Upper lobe of left lung (tissue), 6 donors: ENCODE measurements at places on chromosomes 13 and 19.

DNA sequence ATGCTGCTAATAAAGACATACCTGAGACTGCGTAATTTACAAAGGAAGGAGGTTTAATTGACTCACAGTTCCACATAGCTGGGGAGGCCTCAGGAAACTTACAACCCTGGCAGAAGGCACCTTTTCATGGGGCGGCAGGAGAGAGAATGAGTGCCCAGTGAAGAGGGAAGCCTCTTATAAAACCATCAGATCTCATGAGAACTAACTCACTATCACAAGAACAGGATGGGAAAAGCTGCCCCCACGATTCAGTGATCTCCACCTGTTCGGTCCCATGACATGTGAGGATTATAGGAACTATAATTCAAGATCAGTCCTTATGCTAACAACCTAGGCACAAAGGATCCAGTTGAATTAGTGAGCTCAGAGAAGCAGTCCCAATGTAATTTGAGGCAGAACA lies 59.4 kb downstream of the GPC6 start:
- DNase-seq: no peak

DNA sequence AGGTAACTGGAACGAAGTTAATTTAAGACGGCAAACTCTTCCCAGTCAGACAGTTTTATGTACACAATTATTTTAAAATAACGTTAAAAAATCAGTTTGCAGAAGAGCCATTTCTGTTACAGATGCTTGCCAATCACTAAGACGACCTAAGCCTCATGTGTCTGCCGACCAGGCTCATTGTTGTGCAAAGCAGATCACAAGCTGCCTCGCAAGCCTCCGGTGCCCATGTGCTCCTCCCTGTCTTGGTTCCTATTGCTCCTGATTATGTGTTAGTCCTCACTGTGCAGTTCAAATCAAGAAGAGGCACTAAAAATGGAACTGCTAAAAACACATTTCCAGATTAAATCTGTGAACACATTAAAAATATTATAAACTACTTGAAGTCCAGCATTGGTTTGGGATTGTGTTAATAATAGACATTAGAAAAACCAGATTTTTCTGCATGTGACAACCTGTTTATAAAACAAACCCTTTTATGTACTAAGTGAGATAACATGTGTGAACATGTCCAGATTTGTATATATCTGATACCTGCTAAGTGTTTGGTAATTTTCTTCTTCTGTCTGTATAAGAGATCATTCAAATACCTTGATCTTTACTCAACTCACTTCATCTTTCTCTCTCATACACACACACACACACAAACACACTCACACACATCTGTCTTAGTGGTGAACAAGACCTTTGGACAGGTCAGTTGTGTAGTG lies 81.9 kb upstream of the SLC15A1 start:
- no peak for DNase-seq

GRCh38 chr19:11242864-11243797 lies 3.7 kb downstream of the ANGPTL8 start:
- peak; percentile 97 for DNase-seq

- DNase-seq: no peak
These were observed 58.6 kb downstream of the WASF3 start for GRCh38 chr13:26616126-26616525.

GRCh38 chr19:38194061-38194701 lies 29.8 kb downstream of the DPF1 start:
- DNase-seq: no peak

DNA sequence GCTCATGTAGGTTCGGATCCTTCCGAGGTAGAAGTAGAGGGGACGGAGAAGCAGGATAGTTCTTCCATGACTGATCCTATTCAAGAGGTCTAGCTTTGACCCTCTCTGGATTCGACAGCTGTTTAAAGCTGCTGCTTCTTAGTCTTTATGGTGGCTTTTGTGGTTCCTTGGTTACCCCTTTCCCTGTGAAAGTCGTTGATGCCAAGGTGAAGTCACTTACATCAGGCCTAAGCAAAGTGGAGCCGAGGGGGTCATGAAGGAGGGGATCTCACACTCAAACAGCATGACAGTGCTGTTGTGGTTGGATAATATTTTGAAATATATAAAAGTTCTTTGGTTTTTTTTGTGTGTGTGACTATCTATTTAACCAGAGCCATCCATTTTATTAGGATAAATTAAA lies 8.1 kb downstream of the CCDC70 start:
- no peak for DNase-seq

- DNase-seq: no peak
These were observed 101.2 kb downstream of the RFC3 start for GRCh38 chr13:33919120-33919519.

DNA sequence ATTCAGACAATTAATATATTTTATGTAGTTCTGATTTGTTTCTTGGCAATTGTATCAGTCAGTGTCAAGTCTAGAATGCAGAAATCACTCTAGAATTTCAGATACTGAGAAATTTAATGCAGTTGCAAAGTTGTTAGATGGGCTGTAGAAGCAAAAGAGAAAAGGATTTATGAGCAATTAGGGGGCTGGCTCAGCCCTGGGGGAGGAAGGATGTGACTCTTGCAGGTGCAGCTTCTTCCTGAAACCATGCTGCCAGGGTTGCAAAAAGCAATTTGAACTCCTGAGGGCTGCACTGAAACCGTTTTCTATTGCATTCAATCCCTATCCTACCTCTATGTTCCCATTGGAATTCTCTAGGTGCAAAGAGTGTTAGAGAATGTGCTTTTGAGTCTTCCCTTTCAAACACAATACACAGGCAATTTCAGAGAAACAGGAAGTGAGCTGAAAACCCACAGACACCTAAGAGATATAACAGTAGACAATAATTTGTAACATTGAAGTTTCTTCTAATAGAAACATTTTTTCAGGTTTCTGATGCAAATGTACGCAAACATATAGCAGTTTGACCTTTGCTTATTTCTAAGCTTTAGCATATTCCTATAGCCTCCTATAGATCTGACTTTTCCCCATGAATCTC lies 814.7 kb upstream of the ATXN8OS start:
- no peak for DNase-seq

DNA sequence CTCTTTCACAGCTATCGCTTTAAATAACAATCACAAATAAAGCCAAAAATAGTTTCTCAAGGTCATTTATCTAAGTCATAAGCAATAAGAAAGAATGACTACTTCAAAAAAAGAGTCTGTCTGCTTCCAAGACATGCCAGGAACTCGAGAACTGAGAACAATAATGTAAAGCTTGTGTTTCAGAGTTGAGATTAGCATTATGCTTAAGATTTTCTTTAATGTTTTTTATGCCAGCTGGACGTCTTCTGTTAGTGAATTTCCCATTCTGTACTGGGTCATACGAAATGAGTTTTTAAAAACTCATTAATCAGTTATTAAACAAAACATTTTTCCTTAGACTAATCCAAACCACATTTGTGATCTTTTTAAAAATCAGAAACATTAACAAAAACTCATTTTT lies 3.2 kb upstream of the SPRYD7 start:
- no peak for DNase-seq

DNA sequence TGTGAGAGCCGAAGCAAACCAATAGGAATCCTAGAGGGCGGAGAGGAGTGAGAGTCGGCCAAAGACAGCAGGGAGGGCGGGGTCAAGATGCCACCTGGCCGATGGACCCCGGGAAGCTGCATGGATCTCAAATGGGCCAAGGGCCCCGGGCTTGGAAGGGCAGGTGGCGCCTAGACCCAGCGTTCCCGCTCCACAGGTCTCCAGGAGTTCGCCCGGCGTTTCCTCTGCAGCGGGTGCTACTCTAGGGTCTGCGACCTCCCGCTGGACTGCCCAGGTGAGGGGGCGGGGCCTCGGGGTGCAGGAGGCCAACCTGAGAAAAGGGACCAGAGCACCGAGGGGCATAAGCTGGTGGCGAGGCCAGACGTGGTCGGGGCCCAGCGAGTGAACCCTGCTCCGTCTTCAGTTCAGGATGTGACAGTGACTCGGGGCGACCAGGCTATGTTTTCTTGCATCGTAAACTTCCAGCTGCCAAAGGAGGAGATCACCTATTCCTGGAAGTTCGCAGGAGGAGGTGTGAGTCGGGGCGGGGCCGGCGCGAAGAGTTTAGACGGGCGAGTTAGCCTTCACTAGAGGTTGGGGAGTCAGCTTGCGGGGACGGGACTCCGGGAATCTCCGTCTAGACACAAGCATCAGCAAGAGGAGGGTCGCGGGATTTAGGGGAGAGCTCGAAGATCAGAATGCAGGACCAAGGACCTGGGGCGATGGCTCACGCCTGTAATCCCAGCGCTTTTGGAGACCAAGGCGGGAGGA lies 9.9 kb downstream of the SPACA6 start:
- peak; percentile 87 for DNase-seq

DNA sequence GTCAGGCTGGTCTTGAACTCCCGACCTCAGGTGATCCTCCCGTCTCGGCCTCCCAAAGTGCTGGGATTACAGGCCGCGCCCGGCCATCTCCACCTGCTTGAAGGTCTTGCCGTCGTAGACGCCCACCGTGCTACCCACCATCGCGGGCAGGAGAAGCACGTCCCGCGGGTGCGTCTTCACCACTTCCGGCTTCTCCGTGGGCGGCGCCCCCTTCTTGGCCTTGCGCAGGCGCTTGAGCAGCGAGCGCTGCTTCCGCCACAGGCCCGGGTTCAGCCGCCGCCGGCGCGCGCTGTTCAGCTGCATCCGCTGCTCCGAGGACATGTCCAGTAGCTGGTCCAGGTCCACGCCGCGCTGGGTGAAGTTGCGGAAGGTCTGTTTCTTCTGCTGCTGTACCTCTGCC lies 21.6 kb downstream of the EFNA2 start:
- no peak for DNase-seq

- DNase-seq: no peak
These were observed 687 bp downstream of the ILF3 start for GRCh38 chr19:10654610-10655456.

DNA sequence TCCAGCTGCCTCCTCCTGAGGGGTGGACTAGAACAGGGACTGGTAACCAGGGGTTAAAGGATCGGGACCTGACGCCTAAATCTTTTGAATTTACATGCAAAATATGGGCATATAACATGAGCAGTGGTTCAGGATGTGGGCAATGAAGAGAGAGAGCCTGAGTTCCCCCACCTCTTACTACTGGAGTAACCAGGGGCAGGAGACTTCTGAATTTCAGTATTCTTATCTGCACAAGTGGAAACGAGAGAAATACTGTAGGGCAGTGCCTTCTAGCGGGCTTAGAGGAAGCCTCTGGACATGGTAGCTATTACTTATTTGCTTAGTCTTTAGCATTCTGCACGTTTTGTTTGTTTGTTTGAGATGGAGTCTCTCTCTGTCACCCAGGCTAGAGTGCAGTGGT lies 26.3 kb downstream of the BCAT2 start:
- no peak for DNase-seq

GRCh38 chr13:73228546-73228945 lies 169.7 kb downstream of the KLF5 start:
- DNase-seq: no peak

DNA sequence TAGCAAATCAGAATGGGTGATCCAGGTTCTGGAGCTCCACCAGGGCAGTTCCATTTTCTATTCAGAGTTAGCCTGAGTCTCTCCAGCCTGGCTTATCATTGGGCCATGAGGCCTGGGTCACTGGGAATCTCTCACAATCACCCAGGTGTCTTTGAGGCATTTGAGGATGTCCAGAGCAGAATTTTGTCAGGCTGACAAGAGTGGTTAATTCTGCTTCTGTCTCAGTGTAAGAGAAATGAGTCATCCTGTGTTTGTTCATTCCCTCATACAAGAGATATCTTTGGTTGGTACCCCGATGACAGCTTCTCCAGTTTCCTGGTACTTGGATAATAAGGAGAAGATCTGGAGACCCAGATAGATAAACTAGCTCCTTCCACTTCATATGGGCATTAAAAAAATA lies 10.4 kb downstream of the ZNF93 start:
- no peak for DNase-seq

DNA sequence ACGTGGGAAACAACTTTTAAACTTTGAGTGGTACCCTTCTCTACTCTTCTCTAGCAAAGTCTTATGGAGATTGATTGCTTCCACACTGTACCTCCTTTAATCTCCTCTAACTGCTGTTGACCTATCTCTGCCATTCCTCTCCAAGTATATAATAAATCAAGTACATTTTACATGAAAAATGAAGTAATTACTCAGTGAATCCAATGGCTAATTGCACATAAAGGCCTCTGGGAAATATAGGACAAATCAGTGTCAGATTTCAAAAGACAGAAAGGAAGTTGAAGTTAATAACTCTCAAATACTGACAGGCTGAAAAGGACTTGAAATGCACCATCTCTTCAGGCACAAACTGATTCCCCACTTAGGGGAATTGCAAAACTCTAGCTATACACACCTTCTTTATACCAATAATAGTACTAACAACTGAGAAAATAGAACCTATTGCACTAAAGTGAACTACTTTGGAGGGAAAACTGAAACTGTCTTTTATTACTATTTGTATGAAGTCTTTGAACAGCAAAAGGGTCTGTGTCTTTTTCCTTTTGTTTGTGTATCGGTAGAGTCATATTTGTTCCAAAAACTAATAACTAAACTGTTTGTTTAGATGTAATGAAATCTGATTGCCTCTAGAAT lies 701.1 kb downstream of the PCDH9 start:
- DNase-seq: no peak

GRCh38 chr19:3725640-3726310 lies 17.6 kb downstream of the TJP3 start:
- no peak for DNase-seq

DNA sequence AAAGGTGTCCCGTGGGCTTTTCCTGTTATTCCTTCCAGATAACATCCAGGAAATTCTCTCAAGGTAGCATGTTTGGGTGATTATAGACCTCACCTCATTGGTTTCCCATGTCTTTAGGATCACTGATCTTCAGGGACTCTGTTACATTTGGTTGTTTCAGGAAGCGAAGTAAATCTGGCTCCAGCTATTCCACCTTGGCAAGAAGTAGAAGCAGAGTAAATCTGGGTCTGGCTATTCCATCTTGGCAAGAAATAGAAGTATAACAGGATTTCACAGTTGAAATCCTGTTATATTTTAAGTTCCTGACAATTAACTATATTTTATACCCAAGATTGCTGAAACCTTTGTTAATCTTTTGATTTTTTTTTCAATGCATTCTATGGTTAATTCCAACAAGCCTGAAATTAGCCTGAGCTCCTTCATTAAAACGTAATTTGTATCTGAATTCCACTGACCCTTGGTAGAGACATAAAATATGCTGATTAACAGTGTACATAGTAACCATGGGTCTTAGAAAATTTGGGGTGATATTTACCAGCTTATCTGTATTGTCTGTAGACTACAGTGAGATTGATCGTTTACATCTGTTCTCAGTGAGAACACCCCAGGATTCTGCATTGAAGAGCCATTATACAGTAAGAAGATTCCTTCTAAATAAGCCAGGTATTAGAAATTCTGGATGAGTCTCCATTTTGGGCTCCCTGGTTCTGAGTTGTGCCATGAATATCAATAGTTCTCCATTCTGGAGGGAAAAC lies 267.6 kb upstream of the SLITRK6 start:
- no peak for DNase-seq

- DNase-seq: no peak
These were observed 8.3 kb downstream of the CBLC start for GRCh38 chr19:44785993-44786392.
